ENCODE measurements at places on chromosomes 3 and 15.

GRCh38 chr15:96992817-96993216 lies 662.3 kb downstream of the NR2F2 start:
- no peak for DNase-seq

DNA sequence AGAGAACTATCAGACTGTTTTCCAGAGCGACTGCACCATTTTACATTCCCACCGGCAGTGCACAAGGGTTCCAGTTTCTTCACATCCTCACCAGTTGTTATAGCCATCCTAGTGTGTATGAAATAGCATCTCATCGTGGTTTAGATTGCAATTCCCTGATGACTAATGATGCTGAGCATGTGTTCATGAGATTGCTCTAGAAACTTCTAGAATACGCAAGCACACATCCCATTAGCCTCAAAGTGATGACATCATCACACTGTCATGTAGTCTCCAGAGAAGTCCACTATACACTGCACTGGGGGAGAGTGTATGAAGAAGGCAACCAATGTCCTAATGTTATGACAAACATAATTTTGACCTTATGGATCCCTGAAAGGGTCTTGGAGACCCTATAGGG lies 30.1 kb downstream of the FBLN2 start:
- DNase-seq = no peak

DNA sequence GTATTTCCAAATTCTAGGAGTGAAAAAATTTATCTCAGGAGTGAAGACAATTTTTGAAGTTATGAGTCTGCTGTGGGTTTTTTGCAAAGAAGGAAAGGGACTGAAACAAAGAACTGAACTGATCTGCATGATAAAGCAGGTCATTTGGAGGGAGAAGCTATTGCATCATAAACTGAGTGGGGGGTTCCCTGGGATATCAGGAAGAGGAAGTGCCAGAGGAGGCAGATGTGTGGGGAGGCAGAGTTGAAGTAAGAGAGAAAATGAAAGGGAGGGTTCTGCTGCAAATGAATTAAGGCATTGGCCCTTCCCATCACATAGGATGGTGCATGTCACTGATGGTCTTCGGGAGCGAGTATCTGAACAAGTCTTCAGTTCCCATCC lies 379.2 kb downstream of the VPS13C start:
- no peak for DNase-seq

GRCh38 chr15:29242456-29243242 lies 27.0 kb downstream of the NSMCE3 start:
- DNase-seq = no peak

GRCh38 chr3:132645058-132645457 lies 14.6 kb downstream of the ACAD11 start:
- DNase-seq = no peak

GRCh38 chr3:186150041-186150830 lies 41.3 kb upstream of the ETV5 start:
- no peak for DNase-seq

All from T-helper 22 cell (primary cell).